ENCODE measurements at places on chromosomes 2 and 18.

DNA sequence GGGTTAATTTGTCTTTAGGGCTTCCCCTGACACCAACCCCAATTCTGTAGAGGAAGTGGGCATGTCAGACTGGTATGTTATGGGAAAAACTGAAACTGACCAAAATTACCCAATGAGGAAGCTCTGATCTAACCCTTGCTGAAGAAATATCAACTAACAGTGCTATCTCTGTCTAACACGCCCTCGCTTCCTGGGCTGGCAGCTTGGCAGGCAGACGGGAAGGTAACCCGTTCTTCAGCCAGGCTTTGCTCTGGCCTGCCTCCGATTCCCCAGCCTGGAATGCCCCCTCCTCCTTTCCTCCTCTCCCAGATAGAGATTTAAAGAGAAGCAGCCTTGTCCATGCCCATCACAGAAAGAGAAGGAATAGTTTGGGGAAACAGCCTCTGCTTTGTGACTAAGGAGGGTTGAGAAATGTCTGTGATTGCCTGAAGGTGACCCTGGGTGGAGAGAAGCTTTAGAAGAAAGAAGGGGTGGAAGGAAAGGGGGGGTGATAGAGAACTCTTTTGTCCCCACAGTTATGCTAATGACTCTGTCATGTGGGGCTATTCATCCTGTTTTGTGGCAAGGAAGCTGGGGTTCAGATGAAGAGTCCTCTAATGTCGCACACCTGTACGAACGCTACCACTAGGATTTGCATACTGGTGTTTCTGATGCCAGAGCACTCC is 15.4 kb downstream of the HK2 start:
- DNase-seq = no peak

GRCh38 chr18:27276886-27277285 is 91.8 kb upstream of the CHST9 start:
- DNase-seq = no peak

DNA sequence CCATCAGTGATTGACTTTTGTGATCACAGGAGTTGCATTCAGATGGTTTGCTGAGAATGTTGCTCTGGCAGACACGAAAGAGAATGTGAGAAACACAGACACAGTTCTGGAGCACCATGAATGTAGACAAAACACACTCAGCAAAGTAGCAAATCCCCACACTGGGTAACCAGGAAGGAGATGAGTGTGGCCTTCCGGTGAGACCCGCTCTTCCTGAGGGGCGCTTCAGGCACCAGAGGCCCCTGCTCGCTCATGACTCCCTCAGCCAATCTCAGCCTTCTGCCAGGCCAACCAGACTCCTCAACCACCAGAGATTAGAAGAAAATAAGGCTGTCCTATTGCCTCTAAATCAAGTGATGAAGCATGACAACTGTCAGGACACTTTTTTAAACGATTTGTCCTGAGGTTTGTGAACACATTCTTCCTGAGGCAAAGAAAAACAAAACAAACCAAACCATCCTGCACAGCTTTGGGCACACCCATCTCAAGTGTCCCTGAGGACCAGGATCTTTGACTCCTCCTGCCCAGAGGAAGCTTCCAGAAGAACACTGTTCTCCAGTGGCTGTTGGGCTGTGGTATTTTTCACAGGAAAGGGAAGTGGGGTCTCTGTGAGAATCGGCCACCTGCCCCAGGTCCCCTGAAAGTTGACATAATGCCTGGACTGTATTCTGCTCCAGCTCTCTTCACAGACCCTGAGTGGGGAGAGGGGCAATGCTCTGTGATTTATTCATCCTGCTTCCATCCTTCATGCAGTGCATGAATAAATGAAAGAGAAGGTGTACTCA is 152.8 kb downstream of the BCL11A start:
- no peak for DNase-seq

- DNase-seq = no peak
Observed at GRCh38 chr2:43764086-43764705, 9.6 kb upstream of the DYNC2LI1 start.

GRCh38 chr2:117217145-117217544 is 597.3 kb upstream of the DDX18 start:
- no peak for DNase-seq

Measured in K562 (cell line).